ENCODE measurements at places on chromosomes 7 and 10. TPM values are rescaled to one million over a fixed set of nuclear protein-coding genes. Genes with fewer than 3 reads are reported as not detected.

GRCh38 chr7:27237735-27238334 is 4.8 kb upstream of the EVX1 start:
- DNase-seq = no peak

The RBM17 gene
- total RNA-seq = 64.3 TPM

GRCh38 chr7:17016402-17017010 is 134.7 kb upstream of the AGR3 start:
- no peak for DNase-seq

GRCh38 chr7:5831196-5831595 is 49.4 kb upstream of the OCM start:
- DNase-seq = no peak

The PLEKHS1 gene
- total RNA-seq = not detected

- no peak for DNase-seq
Measured at GRCh38 chr10:128627811-128628210, 501.6 kb upstream of the MKI67 start.

GRCh38 chr10:78471326-78471722 is 437.7 kb downstream of the RPS24 start:
- DNase-seq = no peak

DNA sequence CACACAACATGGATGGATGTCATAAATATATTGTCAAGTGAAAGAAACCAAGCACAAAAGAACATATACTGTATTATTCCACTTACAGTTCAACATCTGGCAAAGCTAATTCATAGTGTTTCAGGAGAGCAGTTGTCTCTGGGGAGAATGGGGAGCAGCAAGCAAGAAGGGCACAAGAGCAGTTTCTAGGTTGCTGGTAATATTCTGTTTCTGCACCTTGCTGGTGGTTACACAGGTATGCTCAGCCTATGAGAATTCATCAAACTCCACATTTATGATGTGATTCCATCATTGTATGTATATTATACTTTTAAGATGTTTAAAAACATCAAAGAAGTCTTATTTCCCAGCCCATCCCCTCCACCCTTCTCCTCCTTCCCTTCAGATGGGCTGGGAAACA is 18.1 kb upstream of the PALS2 start:
- no peak for DNase-seq

DNA sequence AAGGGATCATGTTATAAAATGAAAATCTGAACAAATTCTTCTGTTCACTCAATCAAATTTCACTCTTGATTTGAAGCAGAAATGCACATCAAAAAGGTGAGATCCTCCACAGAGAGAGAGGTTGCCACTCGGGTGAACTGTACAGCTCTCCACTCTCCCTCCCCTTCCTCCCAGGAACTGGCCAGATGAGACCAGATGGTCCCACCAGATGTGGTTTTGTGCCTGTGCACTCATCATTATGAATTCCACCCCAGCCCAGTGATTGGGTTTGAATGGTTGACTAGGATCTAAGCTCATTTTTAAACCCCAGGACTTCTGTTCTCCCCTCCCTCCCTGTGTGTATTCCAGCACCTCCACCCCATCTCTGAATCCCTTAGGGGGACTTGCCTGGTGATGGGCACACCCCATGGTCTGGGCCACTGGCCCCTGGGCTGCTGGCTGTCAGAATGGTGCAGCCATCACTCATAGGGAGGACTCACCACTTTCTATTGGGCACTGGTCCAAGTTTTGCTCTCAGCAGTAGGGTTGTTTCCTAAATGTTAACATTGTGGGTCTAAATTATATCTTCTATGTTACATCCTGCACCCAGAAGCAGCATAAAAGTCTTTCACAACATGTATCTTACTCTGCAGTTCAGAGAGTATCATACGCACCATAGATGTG is 393.1 kb downstream of the TNS3 start:
- DNase-seq = no peak

The GCK gene
- total RNA-seq = 1.3 TPM

DNA sequence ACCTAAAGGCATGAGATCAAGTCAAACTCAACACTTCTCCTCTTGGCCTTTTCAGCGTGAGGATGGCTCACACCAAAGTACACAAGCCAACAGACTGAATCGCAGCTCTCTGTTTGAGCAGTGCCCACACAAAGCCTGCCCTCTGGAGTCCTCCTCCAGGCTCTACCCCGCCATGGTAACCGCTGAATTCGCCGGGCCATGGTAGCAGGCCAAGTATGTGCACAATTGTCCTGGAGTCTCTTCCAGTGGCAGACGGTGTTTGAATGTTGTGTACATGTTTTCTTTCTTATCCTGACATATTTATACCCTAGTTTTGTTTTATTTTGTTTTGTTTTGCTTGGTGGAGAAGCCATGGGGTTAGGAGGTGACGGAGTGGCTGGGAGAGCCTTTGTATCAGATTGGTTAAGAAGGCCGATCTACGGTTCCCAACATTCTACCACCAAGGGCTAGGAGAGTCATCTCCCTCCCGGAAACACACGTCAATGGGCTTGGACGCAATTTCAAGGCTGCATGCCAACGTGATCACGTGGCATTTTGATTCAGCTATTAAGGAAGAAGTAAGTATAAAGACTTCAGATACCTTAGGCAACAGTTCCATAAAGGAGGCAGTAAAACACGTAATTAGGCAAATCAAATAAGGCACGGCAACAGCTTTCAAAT is 12.1 kb upstream of the SHH start:
- DNase-seq = no peak

DNA sequence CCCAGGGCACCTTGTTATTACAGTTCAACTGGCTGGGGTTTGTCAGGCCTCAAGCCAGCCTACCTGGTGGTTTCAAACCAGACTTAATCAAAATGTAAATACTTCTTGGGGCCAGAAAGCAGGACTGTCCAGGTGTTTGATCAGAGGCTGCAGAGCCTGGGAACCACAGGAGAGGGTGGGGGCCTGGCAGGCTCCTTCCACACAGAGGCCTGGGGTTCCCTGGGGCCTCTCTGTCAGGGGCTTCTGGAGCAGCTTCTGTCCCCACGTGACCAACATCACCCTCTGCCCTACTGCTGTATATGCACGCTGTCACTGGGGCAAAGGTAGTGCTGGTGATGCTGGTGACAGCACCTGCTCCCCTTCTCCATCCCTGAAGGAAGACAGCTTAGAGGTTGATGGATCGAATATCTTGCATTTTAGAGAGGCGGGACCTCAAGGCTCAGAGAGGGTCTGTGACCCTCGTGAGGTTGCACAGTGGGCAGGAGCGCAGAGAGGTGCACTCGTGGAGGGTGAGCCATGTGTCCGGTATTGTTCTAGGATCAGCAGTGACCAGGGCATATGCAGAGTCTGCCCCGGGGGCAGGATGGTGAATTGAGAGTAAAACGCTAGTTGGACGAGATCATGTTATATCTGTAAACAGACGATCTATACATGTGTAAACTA is 95.4 kb downstream of the GRK5 start:
- peak; percentile 30 for DNase-seq

The RELN gene
- total RNA-seq = 0.56 TPM

DNA sequence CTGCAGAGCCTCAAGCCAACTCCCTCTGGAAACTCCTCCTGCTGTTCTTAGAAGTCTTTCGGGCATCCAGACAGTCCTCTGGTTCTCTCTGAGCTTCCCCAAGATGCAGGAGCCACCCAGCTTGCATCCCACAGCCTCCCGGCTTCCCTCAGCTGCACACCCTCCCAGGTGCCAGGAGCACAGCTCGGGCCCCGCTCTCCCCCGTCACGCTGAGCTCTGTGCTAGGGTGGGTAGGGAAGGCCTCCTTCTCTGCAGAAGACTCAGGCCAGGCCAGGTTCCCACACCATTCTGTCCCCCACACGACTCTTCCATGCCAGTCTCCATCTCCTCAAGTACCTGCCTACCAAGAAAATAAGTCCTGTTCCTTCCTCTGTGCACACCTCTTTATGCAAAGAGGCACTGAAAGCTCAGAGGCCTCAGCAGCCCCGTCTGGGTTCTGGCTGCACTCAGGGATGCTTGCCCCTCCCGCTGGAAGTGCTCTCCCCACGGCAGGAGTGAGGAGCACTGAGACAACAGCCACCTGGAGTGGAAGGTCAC is 537.1 kb downstream of the PTPRN2 start:
- no peak for DNase-seq

DNA sequence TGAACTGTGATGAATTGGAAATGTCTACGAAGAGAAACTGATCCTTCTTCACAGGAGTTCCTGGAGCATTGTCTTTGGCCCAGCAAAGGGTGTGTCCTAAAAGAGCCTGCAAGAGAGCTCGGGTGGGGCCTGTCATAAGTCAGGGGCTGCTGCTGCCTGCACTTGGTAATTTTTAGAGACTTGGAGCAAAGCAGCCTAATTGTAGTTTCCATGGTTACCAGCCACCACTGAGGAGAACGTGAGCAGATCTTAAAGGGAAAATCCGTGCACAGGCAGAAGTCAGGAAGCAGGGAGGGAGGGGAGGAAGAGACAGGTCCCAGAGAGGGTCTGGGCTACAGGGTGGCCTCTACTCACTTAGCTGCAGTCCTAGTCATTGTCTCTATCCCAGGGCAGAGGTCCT is 463.6 kb downstream of the PLXNA4 start:
- no peak for DNase-seq
